Activated CD4-positive, alpha-beta T cell treated with anti-CD3 and anti-CD28 coated beads, Interleukin-2, Interleukin-4, amounts not matched to agents 100 ng/mL and 50 ng/mL, durations not matched to agents 16 hours and 8 hours (primary cell): ENCODE measurements at places on chromosomes 6 and 20.

- DNase-seq: no peak
These were observed 25.8 kb upstream of the TNFRSF21 start for GRCh38 chr6:47335466-47335865.

GRCh38 chr6:139028658-139029469, at the start of gene ABRACL:
Gene ABRACL, plus strand, starts transcription at chr6:139028745. Its CDS starts 5,416 bp downstream, at chr6:139034161.
- DNase-seq: peak; percentile 89

GRCh38 chr6:34065466-34066217, 80.2 kb downstream of the GRM4 start:
- no peak for DNase-seq

DNA sequence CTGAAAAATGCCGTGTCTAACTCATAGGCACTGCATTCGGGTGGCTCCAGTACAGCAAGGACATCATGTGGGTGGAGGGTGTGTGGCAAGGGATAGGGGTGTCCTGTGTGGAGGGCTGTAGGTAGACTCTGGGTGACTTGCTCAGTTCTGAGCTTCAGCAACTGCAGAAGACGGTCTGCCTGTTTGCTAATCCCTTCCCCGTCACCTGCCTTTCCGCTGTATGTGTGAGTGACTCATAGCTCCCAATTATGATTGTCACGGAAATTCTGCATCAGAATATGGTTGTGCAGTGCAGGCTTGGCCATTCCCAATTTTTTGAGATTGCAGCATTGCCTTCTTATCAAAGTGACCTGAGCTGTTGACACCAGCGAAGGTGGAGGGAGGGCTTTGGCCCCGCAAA, 174.3 kb downstream of the CDH4 start:
- no peak for DNase-seq

DNA sequence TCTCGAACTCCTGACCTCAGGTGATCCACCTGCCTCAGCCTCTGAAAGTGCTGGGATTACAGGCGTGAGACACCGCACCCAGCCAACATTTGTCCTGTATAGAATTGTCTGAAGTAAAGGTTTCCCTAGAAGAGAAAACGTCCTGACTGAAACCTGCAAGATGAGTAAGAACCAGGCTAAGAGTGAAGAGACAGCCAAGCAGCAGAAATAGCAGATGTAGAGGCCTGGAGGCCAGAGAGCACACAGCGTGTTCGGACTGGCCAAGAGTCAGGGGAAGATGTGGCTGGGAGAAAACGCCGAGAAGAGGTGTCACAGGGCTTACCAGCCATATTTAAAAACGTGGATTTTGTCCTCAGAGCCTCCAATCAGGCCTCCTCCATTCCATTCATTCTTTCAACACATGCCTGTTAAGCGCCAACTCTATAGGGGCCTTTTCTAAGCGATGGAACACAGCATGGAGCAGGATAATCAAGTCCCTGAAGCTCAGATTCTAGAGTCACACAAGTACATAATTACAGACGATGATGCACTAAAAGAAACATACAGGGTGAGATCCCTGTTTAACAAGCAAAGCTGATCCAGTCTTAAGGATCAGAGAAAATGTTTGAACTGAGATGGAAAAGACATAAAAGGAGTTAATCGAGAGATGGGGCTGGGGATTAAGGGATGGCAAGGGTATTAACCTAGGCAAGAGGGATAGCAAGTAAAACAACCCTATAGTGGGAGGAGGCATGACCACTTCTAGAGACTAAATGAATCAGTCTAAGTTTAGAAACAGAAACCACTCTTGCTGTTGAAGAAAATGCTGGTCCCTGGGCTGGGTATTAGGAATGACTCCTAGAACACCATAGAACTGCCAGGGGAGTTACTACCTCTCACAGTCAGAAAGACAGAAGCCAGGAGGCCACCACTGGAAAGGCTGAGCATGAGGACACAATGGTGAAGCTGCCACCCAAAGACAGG, 4.8 kb downstream of the ZCCHC3 start:
- DNase-seq: peak; percentile 25

DNA sequence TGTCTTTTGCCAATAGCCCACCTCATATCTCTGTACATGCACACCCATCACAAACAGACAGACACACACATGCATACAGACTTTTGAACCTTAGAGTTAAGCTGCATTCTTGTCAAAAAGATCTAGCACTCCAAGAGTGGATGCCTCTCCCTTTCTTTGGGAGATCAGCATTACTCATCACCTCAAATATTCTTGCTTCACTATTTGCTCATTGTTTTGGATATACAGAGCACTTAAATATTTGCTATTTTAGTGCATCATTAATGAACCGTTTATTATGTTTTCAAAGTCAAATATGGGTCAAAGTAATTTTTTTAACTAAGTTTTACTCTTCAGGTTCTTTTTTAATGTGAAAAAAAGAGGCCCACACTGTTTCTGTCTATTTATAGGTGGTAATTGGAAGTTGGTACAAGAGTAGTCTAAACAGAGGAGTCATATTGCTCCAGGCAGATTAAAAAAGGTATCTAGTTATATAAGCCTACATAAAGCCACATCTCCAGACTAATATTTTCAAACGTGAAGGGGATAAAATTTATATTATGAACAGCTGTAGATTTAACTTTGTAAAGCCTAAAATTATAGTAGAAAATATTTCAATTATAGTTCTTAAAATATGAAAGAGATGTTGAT, 102.6 kb downstream of the FLRT3 start:
- DNase-seq: no peak

DNA sequence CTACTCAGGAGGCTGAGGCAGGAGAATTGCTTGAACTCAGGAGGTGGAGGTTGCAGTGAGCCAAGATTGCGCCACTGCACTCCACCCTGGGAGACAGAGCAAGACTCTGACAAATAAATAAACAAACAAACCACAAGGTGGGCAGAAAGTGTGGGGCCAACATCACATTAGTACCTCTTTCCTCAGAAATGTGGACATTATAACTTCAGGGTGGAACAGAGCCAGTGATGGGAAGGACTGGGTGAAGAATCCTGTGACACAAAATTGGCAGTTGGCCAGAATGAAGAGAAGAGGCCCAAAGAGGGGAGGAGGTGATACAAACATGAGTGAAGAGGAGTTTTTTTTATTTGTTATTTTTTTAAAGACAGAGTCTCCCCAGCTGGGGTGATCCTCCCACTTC, 50.6 kb downstream of the NUP153 start:
- DNase-seq: no peak

DNA sequence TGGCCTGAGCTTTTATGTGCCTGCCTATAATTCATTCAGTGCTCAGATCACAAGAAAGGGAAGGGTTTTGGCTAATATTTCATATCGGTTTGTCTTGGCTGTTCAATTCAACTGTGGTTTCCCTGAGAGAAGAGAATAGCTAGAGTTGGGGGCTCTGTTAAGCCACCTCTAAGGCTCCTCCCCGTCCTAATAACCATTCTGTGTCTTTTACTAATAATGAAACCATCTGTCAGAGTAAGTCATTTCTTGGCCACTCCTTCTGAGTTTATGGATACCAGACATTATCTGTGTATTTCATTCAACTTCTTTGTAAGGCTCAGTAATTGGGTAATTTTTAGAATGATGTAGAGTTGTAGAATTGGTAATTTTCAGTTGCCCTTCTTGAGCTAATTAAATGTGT, 5.2 kb downstream of the STX11 start:
- peak; percentile 53 for DNase-seq

- no peak for DNase-seq
These were observed 54.5 kb upstream of the DACT2 start for GRCh38 chr6:168374051-168374502.

- peak; percentile 17 for DNase-seq
These were observed 79.5 kb upstream of the MYL9 start for GRCh38 chr20:36461600-36462439.

- DNase-seq: no peak
These were observed 62.3 kb downstream of the PAX1 start for GRCh38 chr20:21767739-21768223.

- DNase-seq: no peak
These were observed 11.5 kb upstream of the PROKR2 start for GRCh38 chr20:5328268-5328667.

DNA sequence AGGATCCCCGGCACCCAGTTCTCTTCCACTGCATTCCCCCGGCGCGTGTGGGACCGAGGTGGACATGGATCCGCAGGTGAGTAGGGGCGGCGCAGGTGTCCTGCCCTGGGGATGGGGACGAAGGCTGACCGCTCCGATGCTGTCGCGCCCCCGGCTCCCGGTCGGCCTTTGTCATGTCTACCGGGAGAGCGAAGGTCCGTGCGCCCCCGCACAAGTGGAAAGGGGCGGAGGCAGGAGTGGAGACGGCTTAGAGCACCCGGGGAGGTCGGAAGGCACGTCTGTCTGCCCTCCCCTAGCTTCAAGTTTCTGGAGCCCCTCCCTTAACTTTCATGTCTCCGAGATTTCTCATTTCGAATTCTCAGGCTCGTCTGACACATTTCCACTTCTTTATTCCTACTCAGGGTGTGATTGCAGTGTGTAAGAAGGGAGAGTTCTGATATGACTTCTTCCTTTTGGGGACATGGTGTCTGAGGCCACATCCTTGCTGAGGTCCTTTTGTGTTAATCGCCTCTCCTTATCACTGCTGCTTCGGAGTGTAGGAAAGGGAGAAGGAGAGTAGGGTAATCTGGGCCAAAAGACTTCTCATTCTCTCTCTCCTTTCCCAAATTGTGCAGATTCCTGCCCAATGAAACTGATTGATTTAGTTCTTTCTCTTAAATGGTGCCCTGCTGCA, 435 bp downstream of the KIFC1 start:
- DNase-seq: peak; percentile 59

DNA sequence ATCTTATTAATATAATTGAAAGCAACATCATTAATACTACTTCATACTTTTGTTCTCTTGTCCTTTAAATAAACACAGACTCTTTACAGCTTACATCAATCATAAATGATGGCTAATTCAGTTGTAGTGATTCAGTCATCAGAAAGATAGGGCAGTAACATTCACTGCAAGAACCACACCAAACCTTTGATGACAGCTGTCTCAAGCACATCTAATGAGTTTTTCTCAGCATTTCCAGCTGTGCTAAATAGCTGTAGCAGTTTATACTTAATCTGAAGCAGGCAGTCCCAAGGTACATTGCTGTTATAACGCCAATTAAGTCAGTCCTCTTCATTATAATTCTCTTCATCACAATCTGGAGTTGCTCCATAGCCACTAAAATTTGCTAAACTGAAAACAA, 45.7 kb downstream of the PREP start:
- DNase-seq: no peak

DNA sequence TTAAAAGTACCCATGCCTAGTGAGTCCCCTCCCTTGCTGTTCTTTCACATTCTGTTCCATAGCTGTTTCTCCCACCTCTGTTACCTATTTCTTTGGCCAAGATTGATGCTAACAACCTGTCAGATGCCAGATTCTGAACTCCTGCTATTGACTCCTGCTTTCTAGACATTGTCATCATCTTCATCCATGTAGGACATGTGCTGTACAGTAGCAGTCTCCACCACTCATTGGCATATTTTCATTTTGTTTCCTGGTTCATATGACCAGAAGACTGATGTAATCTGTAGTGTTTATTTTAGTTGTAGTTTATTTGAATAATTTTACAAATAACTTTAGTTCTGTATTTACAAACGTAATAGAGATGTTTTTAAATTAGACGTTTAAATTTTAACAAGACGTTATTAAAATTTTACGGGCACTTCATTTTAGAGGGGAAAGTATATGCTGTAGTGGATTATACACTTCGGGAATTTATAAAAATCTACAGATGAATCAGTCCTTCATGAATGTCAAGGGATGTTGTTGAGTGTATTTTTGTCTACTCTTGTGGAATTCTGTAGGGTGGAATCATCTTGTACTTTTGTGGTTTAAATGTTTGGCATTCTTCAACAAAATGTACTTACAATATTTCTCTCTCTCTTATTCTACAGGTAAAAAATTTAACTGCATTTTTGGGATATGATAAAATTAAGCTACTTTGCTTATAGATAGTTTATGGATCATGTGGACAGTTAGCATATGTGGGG, 34.1 kb downstream of the TRMT11 start:
- no peak for DNase-seq

DNA sequence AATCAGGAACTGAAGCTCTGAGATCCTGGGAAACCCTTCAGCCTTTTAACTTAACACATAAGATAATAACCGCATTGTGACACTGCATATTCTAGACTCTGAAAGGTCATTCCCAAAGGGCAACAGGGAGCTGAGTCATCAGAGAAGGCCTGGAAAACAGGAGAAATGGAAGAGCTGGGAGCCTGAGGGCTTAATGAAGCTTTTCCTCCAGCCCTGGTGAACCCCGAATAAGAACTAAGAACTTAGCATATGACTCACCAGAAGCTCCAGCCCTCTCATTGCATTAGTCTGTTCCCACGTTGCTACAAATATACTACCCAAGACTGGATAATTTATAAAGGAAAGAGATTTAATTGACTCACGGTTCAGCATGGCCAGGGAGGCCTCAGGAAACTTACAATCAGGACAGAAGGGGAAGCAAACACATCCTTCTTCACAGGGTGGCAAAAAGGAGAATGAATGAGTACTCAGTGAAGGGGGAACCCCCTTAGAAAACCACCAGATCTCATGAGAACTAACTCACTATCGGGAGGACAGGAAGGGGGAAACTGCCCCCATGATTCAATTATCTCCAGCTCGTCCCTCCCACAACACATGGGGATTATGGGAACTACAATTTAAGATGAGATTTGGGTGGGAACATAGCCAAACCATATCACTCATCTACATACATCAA, 648.5 kb downstream of the TFAP2A start:
- no peak for DNase-seq
